ENCODE measurements at places on chromosomes 7 and 10.
A peak's percentile ranks its signal among the peaks of the same experiment; 100 is the strongest.

GRCh38 chr7:50331564-50332208 is 27.2 kb downstream of the IKZF1 start:
- no peak for DNase-seq

GRCh38 chr10:50527442-50528043 is 96.2 kb downstream of the SGMS1 start:
- DNase-seq, result no peak

DNA sequence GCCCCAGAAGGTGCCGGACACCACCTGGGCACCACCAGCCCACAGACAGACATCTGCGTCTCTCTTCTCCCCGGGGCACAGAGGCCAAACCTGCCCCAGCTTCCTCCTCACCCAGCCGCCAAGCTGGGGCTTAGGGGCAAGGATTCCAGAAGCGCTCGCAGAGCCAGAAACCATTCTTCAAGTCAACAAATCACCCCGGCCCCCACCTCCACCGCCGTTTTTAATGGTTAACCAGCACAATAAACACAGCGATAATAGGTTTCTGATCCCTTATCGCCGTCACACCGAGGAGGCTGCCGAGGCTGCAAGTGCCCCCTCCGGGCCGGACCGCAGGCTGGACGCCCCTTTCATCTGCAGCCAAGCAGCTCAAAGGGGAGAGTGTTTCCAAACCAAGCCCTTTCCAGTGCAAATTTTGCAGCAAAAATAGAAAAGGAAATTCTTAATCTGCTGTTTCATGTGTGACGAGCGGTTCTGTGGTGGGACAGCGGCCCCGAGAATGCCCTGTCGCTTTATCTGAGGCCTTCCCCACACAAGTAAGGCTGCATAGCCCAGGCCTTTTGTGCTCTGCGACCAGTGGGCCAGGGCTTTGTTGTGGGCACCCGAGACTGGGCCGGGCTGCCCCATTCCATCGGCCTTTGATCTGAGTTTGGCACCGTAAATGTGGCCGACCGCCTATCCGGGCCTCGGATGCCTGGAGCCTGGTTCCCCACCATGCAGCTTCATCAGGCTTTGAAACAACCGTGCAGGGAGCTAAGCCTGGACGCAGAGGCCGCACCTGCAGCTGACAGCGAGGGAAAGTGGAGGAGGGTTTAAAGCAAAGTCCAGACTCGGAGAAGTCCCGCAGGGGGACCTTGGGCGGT is 83.2 kb downstream of the FOXL3 start:
- DNase-seq, result peak; percentile 18

DNA sequence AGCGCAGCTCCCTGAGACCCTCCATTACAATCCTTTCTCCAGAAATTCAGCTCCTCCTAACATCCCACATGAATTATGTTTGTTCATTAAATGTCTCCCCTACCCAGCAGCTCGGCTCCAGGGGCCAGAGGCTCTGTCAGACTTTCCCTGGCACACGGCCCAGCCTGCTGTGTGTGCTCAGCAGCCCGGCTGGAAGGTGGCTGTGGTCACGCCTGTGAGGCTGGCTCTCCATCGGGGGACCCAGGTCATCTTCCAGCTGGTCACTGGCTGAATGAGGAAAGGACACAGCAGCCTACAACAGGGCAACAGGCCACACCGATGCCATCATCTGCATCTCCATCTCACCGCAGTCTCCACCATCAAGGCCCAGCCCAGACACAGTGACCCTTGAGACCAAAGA is 219.8 kb downstream of the MAD1L1 start:
- DNase-seq, result no peak

DNA sequence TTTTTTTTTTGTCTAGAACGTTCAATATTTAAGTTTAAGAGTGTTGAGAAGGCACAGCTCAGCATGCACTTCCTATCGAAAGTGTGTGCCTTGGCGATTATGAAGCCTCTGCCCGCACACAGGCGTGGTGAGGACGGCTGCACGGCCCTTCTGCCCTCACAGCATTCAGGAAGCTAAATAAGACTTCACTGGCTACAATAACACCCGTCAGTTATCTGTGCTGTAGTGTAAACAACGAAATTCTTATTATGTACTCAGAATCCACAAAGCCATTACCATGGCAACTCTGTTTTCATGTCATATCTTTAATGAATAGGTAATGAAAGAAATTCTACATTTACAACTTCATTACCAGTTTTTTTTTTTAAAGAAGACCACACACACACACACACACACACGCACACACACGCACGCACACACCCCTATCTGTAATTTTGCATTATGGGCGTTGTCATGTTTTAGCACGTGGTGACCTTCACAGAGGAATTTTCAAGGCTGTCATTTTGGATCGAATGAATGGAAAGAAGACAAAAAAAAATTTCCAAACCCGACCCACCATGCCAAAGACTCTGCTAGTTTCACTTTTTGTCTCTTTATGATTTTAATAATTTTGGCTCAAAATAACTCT is 254.8 kb upstream of the CTBP2 start:
- DNase-seq, result no peak

DNA sequence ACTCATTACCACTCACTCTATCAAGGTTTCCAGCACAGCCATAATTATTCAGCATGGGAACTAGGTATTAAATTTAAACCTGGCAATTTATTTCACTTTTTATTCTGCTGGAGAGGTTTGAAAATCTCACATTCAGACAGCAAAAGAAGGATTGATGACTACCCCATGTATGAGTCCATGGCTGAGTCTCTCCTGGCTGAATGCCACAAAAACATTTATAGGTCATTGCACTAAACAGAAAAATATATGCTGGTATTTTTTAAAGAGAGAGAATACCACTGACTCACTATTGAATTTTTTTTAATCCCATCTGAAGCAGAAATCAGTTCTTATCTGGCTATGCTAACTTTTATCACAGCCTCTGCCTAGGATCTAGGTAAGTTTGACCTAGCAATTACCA is 336.3 kb downstream of the PPP1R3A start:
- DNase-seq, result no peak

DNA sequence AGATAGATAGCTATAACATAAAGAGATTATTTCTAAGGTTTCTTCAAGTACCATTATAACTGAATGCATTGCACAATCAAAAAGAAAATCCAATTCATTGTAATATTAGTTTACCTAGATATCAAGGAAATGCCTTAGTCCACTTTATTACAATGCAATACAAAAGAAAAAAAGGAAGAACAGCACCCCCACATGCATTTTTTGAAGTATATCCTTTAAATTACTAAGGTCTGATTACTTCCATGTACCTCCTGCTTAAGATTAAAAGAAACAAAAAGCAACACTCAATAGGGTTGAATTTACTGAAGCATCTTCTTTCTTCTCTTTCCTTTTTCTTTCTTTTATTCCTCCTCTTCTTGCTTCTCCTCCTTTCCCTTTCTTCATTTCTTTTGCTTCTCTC is 973.8 kb upstream of the LRRTM3 start:
- no peak for DNase-seq

DNA sequence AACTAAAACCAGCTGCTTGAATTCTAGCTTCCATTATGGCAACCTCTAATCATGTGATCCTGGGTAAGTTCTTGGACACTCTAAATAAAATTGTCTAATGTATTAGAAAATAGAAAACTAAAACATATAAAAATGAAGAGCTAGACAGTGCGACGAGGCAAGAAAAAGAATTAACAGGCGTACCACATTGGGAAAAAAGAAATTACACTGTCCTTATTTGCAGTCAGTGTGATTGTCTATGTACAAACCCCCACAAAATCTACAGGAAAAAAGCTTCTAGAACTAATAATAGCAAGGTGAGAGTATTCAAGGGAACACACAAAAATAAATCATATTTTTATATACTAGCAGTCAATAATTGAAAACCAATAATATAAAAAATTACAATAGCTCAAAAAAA is 625.6 kb upstream of the MKI67 start:
- no peak for DNase-seq

DNA sequence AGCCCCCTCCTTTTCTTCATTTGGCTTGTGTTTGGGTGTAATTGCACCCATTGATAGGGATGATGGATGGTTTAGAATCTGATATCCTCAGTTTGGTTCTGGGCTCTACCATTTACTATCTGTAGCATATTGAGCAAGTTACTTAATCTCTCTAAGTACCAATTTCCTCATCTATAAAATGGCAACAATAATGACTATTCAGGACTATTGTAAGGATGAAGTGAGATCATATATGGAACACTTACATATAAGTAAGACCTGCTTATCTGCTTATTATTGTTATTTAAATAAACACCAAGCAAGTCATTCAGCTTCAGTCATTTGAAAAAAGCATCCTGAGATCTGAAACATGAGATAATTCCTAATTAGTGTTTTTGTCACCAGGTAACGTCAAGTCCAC is 127.0 kb downstream of the SEC23IP start:
- no peak for DNase-seq

GRCh38 chr7:134193240-134193639 is 66.1 kb downstream of the LRGUK start:
- DNase-seq, result no peak

DNA sequence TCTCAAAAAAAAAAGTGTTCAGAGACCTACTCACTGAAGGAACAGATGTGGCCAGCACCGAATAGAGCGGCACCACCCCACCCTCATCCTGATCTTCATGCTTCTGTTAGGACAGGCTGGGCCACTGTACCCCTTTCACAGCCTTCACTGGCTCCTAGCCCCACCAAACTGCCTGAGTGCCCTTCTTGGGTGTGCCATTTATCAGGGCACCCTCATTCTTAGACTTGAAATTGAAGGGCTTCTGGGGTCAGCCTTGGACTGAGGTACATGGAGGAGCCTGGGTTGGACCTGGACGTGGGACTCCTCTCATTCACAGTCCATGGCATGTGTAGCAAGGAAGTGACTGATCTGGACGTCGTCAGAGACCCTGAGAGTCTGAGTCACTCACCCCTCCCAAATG is 190.3 kb downstream of the COBL start:
- DNase-seq, result no peak

All from WTC11 (cell line).